ENCODE measurements at places on chromosomes 11 and 22.

GRCh38 chr22:29202212-29203192, 3.2 kb upstream of the EMID1 start:
- peak; percentile 28 for DNase-seq

DNA sequence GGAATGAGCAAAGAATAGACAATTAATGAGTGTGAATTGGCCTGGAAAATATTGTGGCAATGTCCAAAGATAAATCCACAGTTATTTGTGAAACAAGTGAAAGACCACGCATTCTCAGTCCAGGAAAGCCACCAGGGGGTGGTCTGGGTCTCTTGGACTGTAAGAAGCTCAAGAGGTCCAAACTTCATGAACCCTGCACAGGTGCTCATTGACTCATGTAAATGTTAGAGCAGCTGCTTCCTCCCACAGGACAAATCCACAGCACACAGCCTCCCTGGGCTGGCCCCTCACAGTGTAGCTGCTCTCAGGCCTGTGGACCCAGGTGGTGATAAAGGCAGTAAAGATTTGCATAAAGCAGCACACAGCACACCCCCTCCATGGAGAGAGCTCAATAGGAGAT, 114.0 kb downstream of the ZNF280B start:
- no peak for DNase-seq

GRCh38 chr11:128240546-128240945, 346.8 kb downstream of the ETS1 start:
- DNase-seq, result no peak

DNA sequence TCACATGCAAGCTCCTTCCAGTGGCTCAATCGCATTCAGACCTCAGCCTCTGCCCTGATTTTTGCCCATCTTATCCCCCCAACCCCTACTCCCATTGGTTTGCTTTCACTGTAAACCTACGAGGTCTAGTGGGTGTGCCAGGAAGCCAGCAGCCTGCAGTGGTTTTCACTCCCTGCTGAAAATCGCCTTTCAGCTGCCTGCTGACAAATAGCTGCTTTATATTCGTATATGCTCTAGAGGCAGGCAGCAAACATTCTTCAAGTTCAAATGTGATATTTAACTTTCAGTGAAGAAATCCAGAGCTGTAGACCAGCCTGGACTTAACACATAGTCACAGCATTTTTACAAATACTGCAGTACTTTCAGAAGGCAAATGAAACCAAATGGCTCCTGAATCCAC, 92.8 kb upstream of the APOA1 start:
- DNase-seq, result no peak

DNA sequence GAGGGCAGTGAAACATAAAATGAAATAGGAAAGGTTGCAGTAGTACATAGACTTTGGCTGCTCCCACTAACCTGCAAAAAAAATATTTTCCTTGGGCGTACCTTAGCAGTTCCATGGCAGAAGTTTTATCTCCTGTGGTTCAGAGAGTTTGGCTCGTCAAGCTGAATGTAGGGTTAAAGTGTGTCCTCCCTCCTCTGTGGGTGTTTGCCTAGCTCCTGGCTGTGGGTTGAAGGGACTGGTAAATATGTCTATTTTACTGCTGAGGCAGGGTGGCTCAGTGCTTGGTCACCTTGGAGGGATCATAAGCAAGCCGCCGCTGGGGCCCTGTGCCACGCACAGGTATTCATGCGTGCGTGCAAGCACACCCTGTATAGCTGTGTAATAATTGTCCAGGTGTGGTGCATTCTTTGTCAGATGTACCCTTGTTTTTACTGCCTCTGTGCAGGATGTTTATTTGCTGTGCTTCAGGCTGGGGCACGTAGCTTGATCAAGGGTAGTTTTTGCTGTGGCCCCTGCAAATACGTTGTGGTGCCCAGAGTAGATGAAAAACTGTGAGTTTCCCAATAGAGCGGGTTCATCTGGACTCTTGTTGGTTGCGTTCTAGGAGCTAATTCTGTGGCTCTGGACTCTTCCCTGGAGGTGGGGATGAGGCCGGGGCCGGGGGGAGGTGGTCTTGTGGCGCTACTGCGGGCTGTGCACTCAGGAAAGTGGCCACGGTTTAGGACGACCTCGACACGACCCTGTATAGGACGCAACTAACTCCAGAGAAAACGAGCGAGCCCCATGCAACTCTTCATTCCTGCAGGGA, 732 bp upstream of the SORL1 start:
- peak; percentile 44 for DNase-seq

Data from T47D (cell line).